ENCODE measurements at places on chromosomes 3 and 15. TPM values are rescaled to one million over a fixed set of nuclear protein-coding genes. Genes with fewer than 3 reads are reported as not detected.

The TRIM59 gene
- polyA plus RNA-seq, result 19.1 TPM

The LEKR1 gene
- polyA plus RNA-seq, result 3.8 TPM

The PLAAT1 gene
- polyA plus RNA-seq, result 3.6 TPM

The ZFAND6 gene
- 115 TPM for polyA plus RNA-seq

The PLCH1 gene
- polyA plus RNA-seq, result 12.0 TPM

The ROPN1 gene
- 0.18 TPM for polyA plus RNA-seq

The TIMMDC1 gene
- 105 TPM for polyA plus RNA-seq

The CLDN18 gene
- 3.6 TPM for polyA plus RNA-seq

The RNU5B-1 gene
- polyA plus RNA-seq, result not detected

GRCh38 chr3:15405448-15406050 lies 21.8 kb downstream of the METTL6 start:
- DNase-seq, result peak; percentile 52

GRCh38 chr3:24086617-24087404 lies 141.7 kb downstream of the NR1D2 start:
- DNase-seq, result no peak

DNA sequence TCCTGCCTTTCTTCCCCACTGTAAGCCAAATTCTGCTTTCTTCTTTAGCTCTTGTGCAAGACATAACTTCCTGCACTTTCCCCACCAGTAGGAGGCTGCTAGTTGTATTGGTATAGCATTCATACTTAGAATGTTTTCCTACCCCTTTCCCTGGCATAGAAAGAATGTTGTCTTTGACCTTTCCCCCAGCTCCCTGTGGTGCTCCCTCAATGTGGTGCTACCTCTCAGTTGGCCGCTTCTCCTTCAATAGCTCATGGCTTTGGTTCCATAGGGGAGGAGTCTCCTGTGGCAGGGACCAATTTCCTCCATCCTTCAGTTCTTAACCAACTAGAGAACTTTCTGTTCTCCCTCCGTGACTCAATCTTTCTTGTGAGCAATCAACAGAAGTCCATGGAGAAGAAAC lies 67.5 kb upstream of the AKAP13 start:
- no peak for DNase-seq

- DNase-seq, result peak; percentile 69
Measured at GRCh38 chr3:50381383-50381782, 22.1 kb upstream of the TMEM115 start.

GRCh38 chr3:111585217-111585616 lies 9.9 kb downstream of the ZBED2 start:
- DNase-seq, result peak; percentile 34

DNA sequence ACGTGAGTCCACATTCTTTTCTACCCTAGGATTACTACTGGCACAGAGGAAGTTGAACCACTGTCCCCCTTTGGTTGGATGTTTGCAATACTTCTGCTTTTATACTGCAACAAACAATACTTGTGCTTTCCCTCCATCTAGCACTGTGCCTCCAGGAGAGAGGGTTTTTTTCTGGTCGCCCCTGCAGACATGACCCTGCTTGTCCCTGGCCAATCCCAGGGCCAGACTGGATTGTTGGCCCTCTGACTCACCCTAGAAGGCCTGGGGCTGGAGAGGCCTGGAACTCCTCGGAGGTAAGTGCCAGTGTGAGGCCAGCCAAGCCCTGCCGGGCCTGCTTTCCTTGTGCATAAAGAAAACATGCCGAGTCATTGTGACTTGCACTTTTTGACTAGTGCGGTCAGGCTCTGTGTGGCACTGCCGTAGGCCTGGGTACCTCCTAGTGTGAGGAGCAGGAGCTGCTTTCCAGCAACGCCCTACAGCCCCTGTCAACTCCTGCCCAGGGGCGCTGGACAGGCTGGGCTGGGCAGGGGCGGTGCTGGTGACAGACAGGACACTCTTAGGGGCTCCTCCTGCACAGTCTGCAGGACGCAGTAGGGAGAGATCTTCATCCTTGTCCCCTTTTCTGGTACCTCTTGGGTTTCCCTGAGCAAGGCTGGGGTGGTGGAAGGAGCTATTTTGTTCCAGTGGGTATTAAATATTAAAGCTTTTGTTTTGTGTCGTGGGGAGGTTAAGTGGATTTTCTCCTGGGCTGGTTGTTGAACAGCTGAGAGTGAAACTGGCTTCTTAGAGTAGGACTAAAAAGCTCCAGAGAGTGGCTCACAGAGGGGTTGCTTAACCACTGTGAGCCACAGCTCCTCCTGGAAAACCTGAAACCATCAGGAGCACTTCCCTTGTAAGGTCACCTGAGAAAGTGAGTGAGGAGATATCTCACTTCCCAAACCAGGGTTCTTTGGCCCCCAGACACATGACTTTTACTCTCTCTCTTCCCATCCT lies 14.4 kb upstream of the TKT start:
- DNase-seq, result peak; percentile 78

GRCh38 chr15:94230431-94230882 lies 904 bp upstream of the MCTP2 start:
- peak; percentile 16 for DNase-seq

GRCh38 chr3:149382518-149382917 lies 5.1 kb upstream of the TM4SF1 start:
- no peak for DNase-seq

GRCh38 chr15:64089543-64090280 lies 3.9 kb downstream of the CIAO2A start:
- DNase-seq, result no peak

DNA sequence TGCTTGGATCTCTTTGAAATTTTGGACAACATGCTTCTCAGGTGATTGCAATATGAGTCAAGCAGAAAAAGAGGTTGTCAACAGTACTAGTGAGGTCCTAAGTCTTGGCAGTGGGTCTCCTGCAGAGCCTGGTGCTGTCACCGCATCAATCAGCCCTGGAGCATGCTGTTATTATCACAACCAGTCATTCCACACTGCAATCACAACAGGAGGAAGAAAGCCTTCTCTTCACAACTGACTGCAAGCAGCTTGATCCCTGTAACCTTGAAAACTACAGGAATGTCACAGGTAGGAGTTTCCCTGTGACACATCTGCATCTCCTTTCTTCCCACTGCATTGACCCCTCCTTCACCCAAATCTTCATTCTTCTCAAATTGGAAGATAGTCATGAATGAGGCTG lies 451.1 kb upstream of the ATP11B start:
- DNase-seq, result no peak

GRCh38 chr15:66865622-66866611 lies 163.9 kb downstream of the SMAD6 start:
- no peak for DNase-seq

DNA sequence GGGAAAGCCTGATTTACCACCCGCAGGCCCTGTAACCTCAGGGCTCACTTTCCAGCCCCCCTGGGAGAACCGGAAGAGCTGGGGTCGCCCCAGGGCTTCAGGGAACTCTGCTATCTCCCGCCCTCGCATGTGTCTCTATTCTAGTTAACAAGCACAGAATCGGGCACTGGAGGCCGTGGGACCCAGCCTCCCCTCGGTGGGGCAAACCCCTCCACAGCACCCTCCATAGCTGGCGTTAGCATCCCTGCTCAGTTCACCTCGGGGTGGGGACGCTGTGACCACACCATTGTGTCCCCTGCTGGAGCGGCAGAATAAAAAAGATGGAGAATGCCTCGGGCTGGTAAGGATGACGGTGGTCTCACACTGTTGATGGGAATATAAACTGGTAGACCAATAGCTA lies 3.5 kb upstream of the LRRC15 start:
- no peak for DNase-seq

DNA sequence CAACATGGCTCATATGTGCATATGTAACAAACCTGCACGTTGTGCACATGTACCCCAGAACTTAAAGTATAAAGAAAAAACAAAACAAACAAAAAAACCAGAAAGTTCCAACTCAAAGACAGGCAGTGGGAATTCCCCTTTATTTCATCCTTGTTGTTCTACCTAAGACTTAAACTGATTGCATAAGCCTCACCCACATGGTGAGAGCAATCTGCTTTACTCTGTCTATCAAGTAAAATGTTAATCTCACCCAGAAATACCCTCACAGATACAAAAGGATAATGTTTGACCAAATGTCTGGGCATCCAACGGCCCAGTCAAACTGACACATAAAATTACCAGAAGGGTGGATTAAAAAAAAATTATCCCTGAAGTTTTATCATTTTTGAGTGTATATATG lies 190.9 kb upstream of the PLSCR5 start:
- DNase-seq, result no peak

DNA sequence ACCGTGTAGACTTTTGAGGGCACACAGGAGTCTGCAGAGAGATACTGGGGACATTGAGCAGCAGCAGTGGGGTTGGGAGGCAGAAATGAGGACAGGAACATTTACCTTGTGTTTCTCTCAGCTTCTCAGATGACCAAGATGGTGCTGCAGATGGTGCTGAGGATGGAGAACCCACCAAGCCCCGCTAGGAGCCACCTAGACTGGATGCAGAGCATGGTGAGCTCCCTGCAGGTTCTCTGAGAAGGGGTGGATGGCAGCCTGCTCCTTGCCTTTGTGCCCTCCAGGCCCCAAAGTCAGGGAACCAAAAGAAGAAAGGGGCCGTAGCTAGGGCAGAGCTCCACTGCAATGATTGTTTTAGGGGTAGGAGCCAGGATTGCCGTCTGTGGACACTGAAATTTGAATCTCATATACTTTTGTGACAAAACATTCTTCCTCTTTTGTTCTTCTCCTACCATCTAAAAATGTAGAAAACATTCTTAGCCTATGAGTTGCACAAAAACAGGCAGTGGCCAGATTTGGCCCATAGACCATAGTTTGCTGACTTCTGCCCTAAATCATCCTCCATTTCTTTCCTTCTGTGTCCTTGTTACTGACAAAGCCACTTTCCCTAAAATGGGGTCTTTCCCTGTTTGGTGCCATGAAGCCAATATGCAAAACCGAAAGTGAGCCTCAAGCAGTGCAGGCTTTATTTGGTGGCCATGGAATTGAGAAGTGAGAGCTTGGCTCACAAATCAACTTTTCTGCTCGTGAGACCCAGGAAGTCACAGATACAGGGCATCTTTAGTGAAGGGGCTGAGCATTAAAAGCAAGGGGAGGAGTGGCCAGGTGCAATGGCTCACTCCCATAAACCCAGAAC lies 11.9 kb upstream of the MUC20 start:
- no peak for DNase-seq

DNA sequence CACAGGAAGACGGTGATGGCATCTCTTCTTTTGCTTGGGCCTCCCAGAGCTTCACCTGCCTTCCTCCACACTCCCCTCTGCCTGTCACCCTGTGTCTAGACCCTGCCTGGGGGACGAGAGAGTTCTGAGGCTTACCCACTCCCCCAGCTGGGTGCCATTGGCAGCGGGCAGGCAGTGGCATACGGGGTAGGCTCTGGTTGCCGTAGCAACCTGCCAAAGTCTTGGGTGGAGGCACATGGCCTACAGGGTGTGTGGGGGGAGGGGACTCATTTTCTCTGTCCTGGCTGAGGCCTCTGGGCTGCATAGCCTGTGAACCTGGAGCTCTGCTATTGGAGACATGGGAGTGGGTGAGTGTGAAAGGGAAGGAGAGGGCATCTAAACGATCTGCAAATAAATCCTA lies 4.4 kb downstream of the INSYN1 start:
- no peak for DNase-seq

- no peak for DNase-seq
Measured at GRCh38 chr3:122510878-122511535, 3.7 kb downstream of the KPNA1 start.

- DNase-seq, result no peak
Measured at GRCh38 chr15:66848116-66848515, 146.1 kb downstream of the SMAD6 start.

DNA sequence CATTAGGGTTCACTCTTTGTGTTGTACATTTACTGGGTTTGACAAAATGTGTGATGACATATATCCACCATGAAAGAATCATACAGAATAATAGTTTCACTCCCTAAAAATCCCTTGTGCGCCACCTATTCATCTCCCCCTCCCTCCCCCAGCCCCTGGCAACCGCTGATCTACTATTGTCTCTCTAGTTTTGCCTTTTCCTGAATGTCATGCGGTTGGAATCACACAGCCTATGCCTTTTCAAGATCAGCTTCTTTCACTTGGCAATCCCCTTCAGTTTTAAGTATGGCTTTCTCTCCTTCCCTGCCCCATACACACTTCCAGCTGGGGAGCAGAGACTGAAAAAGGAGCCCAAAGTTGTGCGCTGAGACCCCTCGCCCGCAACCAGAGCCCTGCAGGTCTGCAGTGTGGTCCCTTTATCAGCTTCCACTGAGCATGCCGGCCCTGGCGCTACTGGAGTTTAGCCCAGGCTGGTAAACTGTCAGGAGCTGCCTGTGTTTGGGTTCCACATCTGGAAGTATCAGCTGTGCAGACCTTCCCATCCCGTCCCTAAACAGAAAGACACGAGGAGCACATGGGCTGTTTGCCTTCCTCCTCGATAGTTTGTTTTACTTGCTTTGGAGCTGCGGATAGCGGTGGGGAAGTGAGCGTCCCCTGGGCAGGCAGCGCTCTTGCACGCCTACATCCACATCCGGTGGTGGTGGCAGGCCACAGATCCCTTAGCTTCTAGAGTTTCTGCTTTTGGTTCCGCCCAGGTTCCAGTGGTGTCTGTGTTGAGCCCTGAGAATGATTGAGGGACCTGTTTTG lies 12.3 kb downstream of the BOC start:
- no peak for DNase-seq

DNA sequence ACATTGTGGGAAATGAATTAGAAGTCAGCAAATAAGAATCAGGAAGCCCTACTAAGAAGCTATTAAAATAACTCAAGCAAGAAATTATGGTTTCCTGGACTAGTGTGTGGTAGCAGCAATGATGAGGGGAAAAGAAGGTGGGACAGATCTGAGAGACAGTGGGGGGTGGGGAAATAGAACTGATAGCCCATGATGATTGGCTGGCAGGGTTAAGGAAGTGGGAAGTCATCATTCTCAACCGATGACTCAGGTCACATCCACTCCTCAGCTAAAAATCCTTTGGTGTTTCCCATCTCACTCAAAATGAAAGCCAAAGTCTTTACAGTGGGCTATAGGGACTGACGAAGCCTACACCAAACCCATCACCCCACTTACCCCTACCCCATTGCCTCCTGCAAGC lies 153.9 kb upstream of the ARHGEF26 start:
- DNase-seq, result no peak

GRCh38 chr3:171028779-171029232 lies 2.3 kb upstream of the SLC2A2 start:
- no peak for DNase-seq

Data from renal pelvis (tissue), 12 donors.